ENCODE measurements at places on chromosomes 6 and 20.

GRCh38 chr6:13038741-13039190 is 289.6 kb downstream of the TBC1D7 start:
- no peak for DNase-seq

- DNase-seq: no peak
Measured at GRCh38 chr6:41531016-41531415, 15.2 kb upstream of the FOXP4 start.

DNA sequence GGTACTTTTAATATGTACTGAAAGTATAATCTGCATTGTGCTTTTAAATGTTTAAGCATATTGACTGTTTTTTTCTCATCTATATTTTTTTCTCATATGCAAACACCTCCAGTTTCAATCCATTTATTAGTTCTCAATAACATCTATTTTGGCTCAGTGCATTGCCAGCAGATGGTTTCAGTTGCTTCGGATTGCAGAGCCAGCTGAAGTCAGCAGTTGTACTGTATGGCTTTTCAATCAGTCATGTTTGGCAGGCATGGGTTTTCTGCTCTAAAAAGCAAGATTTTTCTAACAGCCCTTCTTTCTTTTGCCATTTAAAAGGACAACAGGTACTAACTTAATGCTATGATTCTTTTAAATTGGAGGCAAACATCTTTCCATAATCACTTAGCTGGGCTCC is 121.2 kb downstream of the CD109 start:
- DNase-seq: no peak

GRCh38 chr20:58523971-58524315 is 8.7 kb upstream of the APCDD1L start:
- DNase-seq: no peak

DNA sequence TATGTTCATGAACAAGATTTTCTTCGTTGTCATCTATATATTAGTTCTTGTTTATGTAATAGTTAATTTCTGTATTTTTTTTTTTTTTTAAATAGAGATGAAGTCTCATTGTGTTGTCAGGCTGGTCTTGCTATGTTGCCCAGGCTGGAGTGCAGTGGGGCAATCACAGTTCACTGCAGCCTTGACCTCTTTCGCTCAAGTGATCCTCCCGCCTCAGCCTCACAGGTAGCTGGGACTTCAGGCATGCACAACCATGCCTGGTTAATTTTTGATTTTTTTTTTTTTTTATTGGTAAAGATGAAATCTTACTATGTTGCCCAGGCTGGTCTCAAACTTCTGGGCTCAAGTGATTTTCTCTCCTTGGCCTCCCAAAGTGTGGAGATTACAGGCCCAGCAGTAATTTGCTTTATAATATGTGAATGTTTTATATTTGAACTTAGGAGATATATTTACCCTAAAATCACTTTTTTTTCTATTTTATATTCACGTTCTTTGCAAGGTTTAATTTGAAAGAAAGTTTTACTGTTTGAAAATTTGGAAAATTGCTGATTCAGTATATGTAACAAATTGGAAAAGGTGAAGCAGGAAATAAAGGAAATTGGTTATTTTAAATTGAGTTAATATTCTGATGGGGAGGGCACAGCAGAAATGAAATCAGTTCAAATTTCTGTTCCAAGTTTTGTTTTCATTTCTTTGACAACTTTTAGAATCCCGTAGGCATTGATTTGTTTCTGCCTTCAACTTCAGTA is 56.2 kb downstream of the ZFAND3 start:
- DNase-seq: no peak

DNA sequence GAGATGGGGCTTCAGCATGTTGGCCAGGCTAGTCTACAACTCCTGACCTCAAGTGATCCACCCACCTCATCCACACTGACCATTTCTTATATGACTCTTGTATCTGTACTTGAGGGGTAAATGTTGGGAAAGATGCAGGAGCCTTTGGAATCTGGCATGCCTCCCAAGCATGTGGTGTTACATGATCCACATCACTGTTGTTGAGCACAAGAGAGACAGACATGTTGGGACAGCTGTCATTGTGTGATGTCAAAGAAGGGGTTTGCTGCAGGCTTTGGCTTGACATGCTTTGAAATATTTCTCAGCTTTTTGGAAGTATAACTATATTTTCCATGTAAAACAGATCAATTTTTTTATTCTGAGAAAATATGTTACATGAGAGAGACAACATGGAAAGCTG is 139.9 kb downstream of the MOXD1 start:
- peak; percentile 70 for DNase-seq

GRCh38 chr20:36270744-36271638 is 34.7 kb downstream of the AAR2 start:
- no peak for DNase-seq

- no peak for DNase-seq
Measured at GRCh38 chr20:40966103-40966502, 62.5 kb upstream of the TOP1 start.

GRCh38 chr20:3896302-3896701 is 7.1 kb downstream of the PANK2 start:
- no peak for DNase-seq

GRCh38 chr20:41009946-41010345 is 18.7 kb upstream of the TOP1 start:
- peak; percentile 39 for DNase-seq
